NCI-H526 treated with DMSO at 0.1 percent for 48 hours (cell line): ENCODE measurements at places on chromosomes 5 and 9.

- DNase-seq: peak; percentile 77
Measured at GRCh38 chr5:34655354-34655991, 655 bp upstream of the RAI14 start.

- no peak for DNase-seq
Measured at GRCh38 chr9:20722221-20722620, 38.2 kb downstream of the FOCAD start.

- DNase-seq: no peak
Measured at GRCh38 chr5:173159256-173159655, 14.9 kb downstream of the BNIP1 start.

DNA sequence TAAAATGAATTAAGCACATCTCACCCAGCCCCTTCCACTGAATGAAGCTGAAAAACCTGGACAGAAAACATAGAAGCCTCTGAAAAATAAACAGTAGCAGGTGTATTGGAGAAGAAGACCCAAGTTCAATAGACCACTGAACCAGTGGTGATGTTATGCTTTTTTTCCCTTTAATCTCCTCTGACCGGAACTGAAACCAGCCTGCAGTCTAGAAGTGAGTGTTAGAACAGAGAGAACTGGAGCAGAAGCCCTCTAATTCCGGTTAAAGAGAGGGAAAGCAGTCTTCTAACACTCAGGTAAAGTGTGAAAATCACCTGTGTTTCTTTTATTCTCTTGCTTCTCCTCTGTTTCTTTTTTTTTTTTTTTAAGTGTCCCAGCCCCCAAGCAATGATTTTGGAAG is 83.5 kb upstream of the CCL21 start:
- DNase-seq: no peak

DNA sequence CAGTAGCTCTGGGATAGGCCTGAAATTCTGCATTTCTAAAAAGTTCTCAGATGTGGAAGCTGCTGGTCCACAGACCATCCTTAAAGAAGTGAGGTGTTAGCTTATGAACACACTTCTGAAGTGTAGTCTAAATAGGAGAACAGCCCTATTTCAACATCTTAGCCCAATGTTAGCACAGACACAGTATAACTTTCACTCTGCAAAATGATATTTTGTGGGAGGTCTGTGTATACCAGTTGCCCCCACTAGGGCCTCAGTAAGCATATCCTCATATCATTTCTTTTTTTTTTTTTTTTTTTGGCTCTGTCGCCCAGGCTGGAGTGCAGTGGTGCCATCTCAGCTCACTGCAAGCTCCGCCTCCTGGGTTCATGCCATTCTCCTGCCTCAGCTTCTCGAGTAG is 7.5 kb upstream of the HABP4 start:
- no peak for DNase-seq

GRCh38 chr5:141192110-141192725 is at the start of gene PCDHB10:
PCDHB10 (plus strand) TSS chr5:141192353; CDS start chr5:141192553, 200 bp downstream.
- no peak for DNase-seq
